ENCODE measurements at places on chromosomes 4 and X.
A peak's percentile ranks its signal among the peaks of the same experiment; 100 is the strongest.

DNA sequence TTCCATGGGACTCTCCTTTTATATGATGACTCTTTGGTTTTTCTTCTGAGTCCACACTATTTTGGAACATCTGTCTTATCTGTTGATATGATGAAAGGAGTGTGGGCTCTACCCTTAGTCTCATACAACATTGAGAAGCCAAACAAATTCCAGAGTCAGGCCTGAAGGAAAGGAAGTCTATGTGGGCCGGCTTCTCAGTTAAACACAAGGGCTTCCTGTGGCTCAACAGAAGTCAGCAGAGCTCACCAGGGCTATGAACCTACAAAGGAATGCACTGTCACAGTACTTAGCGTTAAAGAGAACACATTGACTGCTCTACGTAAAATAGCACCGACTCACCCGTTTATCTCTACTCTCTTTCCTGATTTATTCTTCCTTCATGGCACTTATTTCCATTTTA lies 641.0 kb upstream of the FRG1 start:
- no peak for DNase-seq

DNA sequence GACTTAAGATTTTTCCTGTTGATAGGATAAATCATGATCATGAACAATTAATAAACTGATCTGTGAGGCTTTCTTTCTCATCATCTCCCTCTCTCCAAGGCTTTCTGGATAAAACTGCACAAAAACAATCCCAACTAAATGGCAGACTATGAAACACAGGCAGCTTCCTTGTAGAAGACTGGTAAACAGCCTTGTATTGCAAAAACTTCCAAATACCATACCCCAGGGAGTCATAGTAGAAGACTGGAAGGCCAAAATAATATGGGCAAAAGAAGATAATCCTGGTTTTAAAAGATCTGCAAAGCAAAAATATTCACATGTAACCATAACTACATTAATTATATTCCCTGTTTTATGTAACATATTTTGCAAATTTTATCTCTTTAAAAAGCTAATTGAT lies 113.0 kb downstream of the ANAPC10 start:
- no peak for DNase-seq

DNA sequence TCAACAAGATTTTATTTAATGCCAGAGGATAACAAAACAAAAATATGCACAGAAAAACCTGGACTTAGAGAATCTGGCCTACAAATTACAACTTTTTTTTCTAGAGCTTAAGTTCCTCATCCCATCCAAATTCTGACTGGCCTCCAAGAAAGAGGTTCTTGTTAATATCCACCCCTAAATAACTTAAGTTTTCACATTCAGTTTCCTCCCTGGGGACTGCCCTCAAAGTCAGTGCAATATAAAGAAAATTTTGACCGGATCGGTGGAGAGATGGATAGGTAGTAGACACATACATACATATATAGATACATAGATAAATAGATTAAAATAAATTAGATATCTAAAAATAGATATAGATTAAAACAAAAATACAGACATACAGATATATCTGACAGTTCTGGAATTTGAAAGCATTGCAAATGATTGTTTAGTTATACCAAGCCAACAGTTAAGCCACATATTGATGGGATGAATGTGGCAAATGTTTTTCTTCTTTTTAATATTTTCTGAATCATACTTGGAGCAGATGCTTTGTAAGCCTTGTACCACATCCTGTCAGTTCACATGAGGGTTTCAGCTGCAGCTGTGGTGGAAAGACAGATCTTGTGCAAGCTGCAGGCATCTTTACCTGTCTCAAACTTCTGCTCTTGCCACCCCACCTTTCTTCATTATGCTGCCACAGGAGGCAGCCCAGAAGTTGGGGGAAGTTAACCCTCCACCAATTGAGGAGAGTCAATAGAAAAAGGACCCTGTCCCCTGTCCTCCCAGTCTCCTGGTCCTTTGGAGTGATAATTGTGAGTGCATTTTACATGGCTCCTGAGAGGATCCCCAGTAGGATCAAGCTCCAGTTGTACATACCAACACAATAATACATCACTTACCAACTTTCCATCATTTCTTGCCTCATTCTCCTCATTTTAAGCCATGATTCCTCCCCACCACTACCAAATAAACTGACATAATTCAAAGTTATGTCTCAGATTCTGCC lies 58.5 kb upstream of the PRDM8 start:
- DNase-seq: peak; percentile 20

DNA sequence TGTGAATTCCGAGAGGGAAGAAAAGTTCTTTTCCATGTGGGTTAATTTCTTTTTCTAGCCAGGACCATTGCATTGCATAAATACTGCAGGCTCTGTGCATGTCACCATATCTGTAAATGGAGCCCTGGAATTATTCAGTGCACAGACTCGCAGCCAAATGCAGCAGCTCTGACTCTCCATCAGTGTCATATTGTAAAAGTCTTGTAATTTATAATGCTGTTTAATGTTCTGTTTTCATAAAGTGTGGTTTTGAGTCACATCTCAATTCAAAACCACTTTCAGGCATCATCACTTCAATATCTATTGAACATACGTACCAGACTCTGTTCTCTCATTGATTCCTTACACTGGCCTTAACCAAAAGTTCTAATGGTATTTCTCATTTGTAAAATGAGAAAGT lies 193.9 kb upstream of the RPL34 start:
- no peak for DNase-seq

GRCh38 chr4:110533590-110533910 lies 57.6 kb downstream of the ENPEP start:
- DNase-seq: no peak

DNA sequence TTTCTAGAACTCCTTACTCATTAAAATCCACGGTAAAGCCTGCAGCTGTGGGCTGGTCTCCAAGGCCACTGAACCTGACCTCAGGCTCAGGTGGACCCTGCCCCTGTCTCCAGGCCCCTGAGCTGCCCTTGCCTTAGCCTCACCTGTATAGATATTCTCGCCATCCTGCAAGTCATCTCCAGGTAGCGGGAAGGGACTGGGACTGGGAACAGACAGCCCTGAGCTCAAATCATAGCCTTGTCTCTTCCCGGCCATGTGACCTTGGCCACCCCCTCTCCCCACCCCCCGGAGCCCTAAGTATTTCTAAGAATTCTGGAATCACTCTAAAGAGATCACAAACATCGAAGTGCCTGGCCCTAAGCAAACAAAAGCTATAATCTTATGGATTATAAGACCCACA lies 17.7 kb downstream of the ABLIM2 start:
- no peak for DNase-seq

DNA sequence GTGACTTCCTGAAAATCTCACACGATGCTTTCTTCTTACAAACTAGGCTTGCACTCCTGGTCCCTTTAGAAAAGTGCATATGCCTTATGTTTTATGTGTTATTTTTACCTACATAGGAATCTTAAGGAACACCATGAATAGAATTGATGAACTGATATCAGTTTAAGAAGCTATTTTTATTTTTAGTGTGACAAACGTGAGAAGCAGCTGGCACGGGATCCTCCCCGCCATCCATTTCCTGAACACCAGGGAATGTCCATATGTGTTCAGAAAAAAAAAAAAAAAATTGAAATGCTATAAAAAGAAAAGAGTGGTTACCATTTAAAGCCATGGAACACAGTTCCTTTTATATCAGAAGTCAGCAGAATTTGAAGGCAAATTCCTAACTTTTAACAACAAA lies 1096.1 kb upstream of the PRKX start:
- DNase-seq: no peak

DNA sequence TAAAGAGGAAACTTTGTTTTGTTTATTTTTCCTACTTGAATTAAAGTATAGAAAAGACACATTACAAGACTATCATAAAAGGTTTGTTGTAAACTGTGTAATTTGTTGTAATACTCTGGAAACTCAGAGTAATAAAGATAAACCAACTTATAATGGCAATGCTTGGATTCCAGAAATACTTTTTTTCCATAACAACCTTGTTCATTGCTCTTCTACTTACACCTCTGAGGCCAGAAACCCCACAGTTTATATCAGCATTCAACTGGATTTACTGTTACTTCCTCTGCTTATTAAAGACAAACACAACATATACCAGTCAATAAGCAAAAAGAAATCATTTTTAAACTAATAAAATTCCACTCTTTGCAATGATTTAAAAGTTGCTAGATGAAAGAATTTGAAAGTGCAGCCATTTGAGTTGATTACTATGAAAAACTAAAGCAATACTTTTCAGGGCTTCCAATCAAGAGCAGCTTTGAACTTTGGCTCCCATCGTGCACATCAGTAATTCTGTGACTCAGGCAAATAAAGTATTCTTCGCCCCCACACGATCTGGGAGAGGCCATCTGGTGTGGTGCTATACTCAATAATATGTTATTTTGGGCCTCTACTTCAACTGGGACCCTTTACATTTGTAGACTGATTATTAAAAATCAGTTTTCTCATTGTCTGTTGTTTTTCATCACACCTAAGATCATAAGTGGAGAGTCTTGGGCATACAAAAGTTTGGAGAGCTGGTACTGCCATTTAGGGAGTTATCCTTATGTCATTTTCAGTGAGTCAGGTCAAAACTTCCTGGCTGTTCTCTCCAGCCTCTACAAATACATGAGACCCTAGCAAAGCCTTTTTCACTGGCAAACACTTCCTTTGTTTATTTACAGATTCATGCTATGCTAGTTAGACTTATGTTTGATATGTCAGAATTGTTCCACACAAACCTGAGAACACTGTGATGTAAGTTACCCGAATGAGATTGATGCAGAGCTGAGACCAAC lies 20.5 kb downstream of the DDIT4L start:
- no peak for DNase-seq

GRCh38 chrX:44667771-44668170 lies 125.1 kb upstream of the FUNDC1 start:
- no peak for DNase-seq

DNA sequence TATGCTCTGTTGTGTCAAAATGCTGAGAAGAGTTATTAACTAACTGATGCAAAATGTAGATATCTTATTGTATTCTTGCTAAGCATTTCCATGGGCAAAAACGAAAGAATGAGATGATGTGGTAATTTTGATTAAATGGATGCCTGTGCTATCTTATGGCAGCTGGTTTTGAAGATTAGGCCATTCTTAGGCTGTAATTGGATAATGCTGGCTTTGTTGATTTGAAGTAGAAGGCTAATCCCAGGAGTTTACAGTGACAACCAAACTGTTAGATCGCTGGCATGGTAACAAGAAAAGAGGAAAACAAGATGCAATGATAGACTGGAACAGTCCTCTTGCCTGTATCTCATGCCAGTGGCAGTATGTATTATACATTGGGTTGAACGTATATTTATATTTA lies 74.1 kb upstream of the WDR44 start:
- no peak for DNase-seq

DNA sequence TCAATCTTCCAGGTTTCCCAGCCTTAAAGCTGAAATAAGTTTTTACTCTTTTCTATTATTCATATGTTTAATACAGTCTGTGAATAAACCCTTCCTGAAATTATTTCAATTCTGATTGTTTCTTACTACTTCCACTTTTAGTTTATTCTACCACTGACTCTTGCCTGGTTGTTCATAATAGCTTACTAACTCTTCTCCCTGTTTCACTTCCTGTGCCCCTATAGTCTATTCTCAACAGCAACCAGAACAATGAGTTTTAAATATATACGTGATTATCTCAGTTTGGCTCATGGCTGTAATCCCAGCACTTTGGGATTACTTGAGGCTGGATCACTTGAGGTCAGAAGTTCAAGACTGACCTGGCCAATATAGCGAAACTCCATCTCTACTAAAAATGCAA lies 408.0 kb upstream of the SPOCK3 start:
- DNase-seq: no peak

DNA sequence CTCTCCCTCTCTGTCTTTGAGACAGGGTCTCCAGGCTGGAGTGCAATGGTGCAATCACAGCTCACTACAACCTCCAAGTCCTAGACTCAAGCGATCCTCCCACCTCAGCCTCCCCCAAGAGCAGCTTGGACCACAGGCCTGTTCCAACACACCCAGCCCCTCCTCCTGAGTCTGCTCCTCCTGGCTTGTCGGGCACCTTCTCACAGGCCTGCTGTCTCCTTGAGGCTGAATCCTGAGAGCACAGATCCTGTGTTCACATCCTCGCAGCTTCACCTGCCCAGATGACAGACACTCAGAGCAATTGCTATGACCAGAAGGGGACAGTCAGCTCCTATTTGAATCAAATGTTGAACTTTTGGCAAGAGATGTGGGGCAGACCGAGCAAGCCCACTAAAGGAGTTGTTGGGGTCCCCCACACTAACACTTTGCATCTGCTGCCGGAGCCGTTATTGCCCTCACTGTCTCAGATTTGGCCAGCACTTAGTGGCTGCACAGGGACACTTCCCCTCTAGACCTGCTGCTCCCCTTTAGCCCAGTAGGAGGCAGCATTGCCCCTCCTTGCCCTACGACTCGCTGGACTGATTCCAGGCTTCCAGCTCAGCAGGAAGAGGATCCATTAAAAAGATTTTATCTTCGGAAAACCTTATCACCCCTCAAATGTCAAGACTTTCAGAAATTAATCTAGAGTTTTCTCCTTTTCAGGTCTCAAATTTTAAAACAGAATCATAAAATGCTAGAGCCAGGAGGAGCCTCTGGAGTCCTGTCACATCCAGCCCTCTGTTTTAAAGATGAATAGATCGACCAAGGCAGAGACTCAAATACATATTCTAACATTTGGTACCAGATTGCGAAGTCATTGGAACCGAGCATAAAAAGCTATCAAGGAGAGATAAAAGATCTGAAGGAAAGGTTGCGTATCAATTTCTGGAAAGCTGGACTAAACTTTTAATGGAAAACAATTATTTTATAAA lies 113.7 kb downstream of the USP46 start:
- DNase-seq: peak; percentile 6

- peak; percentile 54 for DNase-seq
Observed at GRCh38 chr4:40908702-40909362, 159.1 kb downstream of the NSUN7 start.
